B cell (primary cell): ENCODE measurements at places on chromosomes 2 and 18. TPM values are rescaled to one million over a fixed set of nuclear protein-coding genes. Genes with fewer than 3 reads are reported as not detected.

- H3K27me3 ChIP-seq = no peaks in the 10 kb centered on the region
- H3K4me1 ChIP-seq = no peaks in the 10 kb centered on the region
- H3K27ac ChIP-seq = no peak overlapping the region
- H3K4me3 ChIP-seq = no peak overlapping the region
- DNase-seq = no peak
These were observed 66.7 kb downstream of the ZC3H6 start for GRCh38 chr2:112342067-112342550.

DNA sequence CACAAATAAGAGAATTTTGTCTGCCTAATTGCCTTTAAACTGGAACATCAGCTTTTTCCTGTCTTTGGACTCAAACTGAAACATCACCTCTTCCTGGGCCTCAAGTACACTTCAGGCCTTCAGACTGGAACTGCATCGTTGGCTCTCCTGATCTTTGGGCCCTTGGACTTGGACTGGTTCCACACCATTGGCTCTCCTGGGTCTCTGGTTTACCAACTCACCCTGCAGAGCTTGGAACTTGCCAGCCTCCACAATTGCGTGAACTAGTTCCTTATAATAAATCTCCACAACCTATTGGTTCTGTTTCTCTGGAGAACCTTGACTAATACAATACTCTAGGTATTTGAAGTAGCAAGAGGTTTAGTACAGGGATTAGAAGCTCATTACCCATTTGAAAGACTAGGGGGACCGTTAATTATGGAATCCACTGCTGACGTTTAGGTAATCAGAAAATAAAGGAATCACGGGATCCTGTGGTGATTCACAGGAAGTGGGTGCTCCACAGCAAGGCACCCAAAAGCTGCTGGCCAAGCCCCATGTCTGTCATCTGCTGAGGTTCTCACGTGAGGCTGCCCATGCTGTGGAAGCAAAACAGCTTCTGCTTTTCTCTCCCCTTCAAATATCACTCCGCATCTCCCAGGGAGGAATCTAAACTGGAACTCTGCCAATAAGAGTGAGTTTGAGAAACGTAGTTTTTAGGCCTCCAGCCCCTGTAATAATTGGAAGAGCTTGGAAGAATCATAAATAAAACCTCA, 20.0 kb upstream of the SGPP2 start:
- H3K36me3 ChIP-seq = no peaks in the 10 kb centered on the region
- H3K27ac ChIP-seq = no peak overlapping the region
- no peaks in the 10 kb centered on the region for H3K27me3 ChIP-seq
- no peaks in the 10 kb centered on the region for H3K4me1 ChIP-seq

DNA sequence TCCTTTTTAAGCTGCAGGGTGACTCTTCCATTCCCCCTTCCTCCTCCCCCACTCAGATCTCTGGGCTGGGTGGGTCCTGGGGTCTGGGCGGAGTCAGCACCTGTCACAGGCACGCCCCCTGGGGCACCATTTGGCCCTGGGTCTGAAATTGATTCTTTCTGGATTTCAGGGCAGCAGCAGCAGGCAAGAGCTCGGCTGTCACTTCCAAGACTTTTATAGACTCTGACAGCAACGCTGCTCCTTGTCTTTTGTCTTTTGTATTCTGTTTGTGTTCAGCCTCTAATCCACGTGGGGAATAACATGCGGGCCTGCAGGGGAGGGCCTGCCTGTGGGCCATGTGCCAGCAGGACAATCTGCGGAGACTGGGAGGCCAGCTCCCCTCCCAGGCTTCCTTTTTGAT, 3.9 kb downstream of the BOD1L2 start:
- H3K27ac ChIP-seq = no peak overlapping the region
- peaks cover 16% of the 10 kb centered on the region for H3K27me3 ChIP-seq
- no peak for DNase-seq
- H3K4me1 ChIP-seq = peaks cover 3% of the 10 kb centered on the region
- H3K4me3 ChIP-seq = no peak overlapping the region

GRCh38 chr2:65368468-65368867, 63.9 kb downstream of the SPRED2 start:
- H3K4me1 ChIP-seq = peaks cover 11% of the 10 kb centered on the region
- H3K27ac ChIP-seq = no peak overlapping the region
- H3K4me3 ChIP-seq = no peak overlapping the region

DNA sequence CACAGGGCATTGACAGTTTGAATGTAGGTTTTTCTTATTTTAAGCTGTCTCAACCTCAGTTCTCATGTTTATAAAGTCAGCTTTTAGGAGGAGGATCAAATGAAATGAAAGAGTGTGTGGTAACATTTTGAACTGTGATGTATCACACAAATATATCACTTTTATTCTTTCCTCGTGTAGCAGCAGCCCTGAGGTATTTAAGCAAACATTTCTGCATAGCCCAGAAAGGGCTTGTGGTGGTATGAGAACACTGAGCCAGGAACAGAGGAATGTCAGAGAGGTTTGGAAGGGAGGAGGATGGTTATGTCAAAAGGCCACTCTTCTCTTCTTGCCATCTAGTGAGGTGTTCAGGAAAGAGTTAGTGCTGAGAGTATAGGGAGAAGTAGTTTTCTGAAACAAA, 150.2 kb downstream of the PARD3B start:
- no peak overlapping the region for H3K4me3 ChIP-seq
- H3K27ac ChIP-seq = no peak overlapping the region
- no peaks in the 10 kb centered on the region for H3K27me3 ChIP-seq
- no peaks in the 10 kb centered on the region for H3K4me1 ChIP-seq
- no peaks in the 10 kb centered on the region for H3K36me3 ChIP-seq

EMILIN2 gene
- total RNA-seq = 48.2 and 52.7 TPM in 2 replicates

FAM237A gene
- not detected in 2 replicates for total RNA-seq
